Bronchial epithelial cell (primary cell): ENCODE measurements at places on chromosomes 16 and 17. TPM values are rescaled to one million over a fixed set of nuclear protein-coding genes. Genes with fewer than 3 reads are reported as not detected.

The TERB1 gene
- 0.26 TPM in 2 replicates for total RNA-seq

The CBLN1 gene
- total RNA-seq = not detected in 2 replicates

The KRTAP9-8 gene
- total RNA-seq = not detected in 2 replicates

The KCNJ18 gene
- not detected in 2 replicates for total RNA-seq
